ENCODE measurements at places on chromosomes 3 and 15.

GRCh38 chr15:76912430-76912829 is 7.3 kb upstream of the SCAPER start:
- DNase-seq = no peak

DNA sequence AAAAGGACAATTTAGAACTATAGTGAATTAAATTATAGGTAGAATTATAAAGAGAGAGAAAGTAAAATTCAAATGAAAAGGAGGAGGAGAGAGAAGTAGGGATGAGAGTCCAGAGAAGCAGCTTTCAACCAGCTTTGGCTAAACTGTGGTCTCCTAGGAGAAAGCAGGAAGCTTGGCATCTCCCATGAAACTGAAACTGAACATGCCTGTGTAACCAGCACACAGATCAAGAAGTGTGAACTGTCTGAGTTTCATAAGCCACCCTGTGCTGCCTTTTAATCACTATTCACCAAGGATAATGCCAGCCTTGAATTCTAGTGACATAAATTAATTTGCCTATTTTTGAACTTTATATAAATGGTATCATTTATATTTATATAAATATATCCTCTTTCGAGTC is 128.5 kb downstream of the MYRIP start:
- no peak for DNase-seq

DNA sequence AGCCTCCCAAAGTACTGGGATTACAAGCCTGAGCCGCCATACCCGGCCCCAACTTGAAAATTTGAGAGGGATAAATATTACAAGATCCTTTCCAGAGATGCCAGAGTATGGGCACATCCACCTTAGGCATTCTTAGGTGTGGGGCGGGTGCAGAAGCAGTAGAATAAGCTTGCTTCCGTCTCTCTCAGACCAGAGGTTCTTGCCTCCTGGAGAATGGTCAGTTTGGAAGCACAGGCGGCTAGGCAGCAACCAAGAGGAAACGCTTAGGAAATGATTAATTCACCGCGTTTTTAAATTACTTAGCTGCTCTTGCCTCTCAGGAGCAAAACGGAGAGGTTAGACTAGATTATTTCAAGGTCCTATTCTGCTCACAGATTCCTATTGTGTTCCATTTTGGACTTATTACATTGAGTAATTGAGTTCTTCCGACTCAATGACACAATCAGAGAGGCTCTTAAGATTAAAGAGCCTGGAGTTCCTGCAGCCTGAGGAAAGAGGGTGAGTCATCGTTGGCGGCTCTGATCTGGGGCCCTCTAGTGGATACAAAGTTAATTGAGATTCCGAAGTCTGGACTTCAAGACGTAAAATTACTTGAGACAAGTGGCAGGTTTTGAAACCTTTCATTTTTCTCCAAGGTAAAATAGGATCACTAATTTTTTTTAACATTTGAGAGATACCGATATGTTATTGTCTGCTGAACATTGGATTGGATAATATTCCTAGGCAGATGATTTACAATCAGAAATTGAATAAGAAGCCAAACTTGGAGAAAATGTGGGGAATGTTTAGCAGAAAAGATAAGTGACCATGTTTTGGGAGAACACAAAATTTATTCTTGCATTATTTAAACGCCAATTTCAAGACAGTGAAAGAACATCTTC is 5.8 kb upstream of the TOPAZ1 start:
- DNase-seq = no peak

DNA sequence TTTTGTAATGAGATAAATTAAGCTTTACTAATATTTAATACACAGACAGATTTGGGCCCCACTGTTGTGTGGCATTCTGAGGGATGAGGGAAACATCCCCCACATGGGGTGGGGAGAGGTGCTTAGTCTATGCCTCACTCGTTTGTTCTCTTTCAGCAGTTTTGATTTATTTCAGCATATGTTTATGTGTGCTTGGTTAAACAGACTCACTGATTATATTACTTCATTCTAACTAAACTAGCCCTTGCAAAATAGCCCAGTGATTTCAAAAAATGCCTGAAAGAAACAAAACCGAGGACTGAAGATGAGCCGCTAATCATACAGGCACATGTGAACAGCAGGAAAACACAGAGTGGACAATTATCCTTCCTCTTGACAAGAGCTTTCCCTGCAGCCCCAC is 27.2 kb downstream of the TNFAIP8L3 start:
- no peak for DNase-seq

- no peak for DNase-seq
Measured at GRCh38 chr3:195537995-195538394, 5.1 kb downstream of the PPP1R2 start.

GRCh38 chr3:80097674-80098073 is 329.9 kb upstream of the ROBO1 start:
- DNase-seq = no peak

DNA sequence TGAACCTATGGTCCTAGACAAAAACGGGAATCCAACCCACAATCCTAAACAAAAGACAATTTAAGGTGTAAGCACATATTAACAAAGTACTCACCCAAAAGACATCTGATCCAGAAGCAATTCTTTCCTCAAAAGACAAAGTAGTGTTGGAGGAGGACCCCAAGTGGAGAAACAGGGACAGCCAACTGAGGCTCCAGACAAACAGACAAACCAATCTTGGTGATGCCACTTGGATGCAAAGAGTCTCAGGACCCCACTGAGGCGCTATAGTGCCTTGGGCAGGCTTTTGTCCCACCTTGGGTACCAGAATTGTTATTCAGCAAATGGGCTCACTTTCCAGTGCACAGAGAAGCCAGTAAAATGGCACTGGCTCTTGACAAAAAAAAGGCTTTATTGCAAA is 613.8 kb downstream of the DIPK2A start:
- no peak for DNase-seq

GRCh38 chr15:58741032-58741431 is 8.5 kb downstream of the ADAM10 start:
- no peak for DNase-seq

DNA sequence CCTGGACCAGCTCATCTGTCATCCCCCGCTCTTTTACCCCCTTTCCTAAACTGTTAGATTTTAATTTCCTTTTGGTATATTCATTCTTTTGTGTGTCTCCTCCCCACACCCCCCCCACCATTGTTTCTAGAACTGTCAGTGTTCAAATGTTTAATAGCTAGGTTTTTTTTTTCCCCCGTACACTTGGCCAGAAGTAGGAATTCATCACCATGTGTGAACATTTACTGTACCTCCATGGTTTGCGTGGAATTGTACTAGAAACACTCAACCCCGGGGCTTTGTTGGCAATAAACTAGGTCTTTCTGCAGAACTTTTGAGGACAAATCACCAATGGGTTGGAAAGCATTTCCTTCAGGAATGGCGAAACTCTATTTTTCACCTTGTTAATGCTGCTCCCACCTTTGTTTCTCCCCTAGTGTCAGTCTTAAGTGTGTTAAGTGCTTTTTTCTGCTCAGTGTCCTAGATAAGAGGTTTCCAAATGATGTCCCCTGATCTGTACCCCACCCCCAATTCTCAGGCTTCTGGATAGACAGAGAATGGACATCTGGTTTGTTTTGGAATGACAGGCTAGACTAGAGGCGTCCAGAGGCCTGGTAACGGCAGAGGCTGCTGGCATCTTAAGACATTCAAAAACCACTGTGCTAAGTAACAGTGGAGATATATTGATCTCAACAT is 76.8 kb downstream of the SMAD3 start:
- DNase-seq = no peak

GRCh38 chr3:150242220-150242936 is 165.7 kb upstream of the TSC22D2 start:
- no peak for DNase-seq

- no peak for DNase-seq
Measured at GRCh38 chr15:62495670-62496614, 330.9 kb upstream of the C2CD4B start.

DNA sequence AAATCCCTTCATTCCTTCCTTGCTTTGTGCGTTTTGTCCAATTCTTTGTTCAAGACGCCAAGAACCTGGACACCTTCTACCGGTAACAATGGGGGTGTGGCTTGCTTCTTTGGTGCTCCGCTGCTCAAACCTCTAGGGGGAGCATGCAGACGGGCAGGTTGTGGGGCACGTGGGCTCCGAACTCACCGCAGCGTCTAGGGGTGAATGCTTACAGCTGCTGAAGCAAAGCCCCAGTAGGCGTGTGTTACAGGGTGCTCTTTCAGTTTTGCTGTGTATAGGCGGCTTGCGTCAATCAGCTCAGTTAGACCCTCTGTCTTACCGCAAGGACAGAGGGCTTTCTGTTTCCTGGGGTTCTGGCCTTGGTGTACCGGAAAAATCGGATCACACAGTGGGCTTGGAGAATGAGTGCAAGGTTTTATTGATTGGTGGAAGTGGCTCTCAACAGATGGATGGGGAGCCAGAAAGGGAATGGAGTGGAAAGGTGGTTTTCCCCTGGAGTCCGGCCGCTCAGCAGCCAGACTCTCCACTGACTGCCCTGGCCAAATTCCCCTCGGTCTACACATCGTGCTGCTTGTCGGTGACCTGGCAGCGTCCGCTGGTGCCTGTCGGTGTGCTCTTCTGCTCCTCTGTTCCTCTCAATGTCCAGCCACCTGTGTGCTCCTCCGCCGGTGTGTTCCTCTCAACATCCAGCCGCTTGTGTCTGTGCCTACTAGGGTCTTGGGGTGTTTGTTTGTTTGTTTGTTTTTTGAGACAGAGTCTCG is 1.2 kb upstream of the LRRC34 start:
- DNase-seq = no peak

GRCh38 chr3:144585953-144586352 is 614.3 kb downstream of the DIPK2A start:
- no peak for DNase-seq

- no peak for DNase-seq
Measured at GRCh38 chr15:43277231-43277823, 10.6 kb upstream of the TGM5 start.

DNA sequence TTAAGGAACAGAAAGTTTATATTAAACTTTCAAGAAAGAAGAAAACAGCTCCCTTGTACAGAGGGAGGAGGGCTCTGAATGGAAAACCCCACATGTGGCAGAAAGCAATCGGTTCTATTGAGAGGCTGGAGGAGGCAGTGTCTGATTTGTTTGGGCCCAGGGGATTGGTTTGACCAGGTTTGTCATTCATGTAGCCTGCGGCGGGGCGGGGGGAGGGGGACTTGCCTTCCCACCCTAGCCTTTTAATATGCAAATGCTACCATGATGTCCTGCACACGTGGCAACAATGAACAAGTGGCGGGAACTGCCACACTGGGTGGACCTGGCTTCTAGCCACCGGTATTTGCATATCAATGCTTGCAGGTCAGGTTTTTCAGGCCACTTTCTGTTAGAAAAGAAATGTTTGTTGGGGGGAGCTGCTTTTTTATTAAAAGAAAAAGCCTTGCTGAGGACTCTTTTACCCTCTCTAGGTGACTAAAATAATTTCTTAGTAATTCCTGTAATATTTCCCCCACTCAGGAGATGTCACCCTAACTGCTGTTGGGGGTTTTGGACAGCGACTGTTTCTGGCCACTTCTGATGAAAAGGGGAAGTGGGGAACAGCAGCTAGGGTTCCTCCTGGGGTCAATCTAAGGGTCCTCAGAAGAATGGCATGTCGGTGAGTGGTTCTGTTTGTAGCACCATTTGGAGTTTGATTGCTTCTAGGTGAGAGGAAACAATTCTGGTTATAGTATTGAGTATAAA is 691.2 kb downstream of the TBL1XR1 start:
- DNase-seq = no peak

DNA sequence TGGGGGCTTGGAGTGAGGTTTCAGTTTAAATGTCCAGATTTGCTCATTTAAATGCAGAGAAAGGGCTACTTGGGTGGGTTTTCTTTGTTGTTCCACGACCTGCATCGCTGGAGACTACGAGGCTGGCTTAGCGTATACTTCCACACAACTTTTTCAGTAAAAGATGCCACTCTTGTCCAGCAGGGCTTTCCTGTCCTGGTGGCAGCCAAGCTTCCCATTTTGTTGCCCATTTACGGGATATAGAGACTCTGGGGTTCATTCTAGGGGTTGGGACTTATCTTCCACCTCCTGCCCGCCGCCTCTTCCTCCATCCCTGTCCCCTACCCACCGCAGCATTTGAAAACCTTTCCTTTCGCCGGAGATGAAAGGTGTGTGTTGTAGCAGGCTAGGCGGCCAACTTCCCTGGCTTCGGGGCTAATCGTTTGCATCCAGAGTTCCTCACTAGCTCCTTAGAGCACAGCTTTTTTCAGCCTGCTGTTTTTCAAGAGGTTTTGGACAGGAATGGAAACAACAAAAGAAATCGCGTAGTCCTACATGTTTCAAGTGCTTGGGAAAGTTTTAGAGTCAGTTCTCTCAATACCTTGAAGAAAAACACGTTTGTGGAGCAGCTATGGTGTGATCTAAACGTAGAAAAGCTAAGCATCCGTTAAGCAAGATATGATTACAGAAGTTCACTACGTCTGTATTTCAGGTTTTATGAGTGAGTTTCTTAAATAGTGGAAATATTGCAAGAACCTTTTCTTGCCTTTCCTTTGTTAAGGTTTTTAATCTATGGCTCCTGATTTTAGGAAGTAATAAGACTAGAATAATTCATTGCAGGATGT is 843 bp downstream of the CHRNA5 start:
- no peak for DNase-seq

GRCh38 chr3:27287052-27287451 is 82.1 kb downstream of the NEK10 start:
- no peak for DNase-seq

DNA sequence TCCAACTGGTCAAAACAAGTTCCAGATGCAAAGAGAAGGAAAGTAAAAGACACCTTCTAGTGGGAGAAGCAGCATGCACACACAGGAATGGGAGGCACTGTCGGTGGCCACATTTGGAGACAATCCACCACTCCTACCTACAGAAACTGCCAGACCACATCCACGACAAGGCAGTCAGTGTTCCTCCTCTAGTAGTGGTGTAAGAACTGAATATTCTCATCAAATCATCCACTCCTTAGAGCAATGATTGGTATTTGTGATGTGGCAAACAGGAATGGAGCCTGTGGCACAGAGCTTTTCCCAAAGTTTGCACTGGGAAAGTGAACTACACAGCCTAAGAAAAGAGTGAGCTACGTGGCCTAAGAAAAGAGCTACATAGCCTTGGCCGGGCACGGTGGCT is 5.1 kb upstream of the SPINT1 start:
- DNase-seq = no peak

DNA sequence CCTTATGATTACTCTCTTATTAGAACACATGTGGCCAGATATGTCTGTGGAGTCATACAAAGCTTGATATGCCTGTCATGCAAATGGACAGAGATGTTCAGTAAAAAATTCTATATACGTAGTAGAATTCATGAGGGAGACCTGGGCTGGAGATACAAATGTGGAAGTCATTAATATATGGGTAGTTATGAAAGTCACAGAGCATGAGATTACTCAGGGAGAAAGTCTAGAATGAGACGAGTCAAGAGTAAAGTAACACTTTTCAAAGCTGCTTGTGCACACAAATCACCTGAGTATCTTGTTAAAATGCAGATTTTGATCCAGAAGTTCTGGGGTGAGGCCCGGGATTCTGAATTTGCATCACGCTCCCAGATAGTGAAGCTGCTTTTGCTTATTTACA is 28.4 kb downstream of the OXSM start:
- DNase-seq = no peak

- DNase-seq = peak; percentile 52
Measured at GRCh38 chr3:146160321-146160963, 542 bp downstream of the PLOD2 start.

DNA sequence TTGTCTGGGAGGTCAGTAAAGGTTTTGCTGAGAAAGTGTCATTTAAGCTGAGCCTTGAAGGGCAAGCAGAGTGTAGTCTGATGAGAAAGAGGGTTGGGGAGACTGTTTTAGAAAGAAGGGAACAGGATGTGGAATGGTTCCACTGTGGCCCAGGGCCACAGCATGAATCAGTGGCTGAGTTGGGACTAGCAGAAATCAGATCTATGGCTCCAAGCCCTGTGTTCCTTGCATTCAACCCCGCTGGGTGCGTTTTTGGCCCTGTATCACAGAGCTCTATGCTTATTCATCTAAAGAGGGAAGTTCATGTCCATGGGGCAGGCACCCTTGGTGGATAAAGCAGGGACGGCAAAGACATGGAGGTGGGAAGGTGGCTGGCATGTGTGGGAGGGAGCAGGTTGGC is 151.3 kb downstream of the CACNA1D start:
- DNase-seq = no peak
